ENCODE measurements at places on chromosomes 2 and 18.

DNA sequence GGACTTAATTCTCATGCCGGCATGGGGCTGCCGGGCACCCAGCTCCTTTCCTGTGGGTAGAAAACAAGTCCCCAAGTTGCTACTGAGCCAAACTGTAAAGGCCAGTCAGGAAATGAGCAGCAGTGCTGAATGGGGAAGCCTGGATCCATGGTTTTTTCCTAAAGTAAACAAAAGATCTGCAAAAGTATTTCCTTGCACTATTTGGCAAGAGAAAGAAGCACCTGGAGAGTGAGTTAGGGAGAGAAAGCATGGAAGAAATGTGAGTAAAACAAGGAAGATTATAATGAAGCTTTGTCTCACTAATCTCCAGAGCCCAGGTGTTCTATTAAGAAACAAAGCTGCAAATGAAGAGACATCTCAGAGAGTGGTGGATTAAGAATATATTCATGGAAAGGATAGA, 117.6 kb downstream of the METTL8 start:
- DNase-seq = no peak

- DNase-seq = no peak
Measured at GRCh38 chr2:158973116-158973956, 4.9 kb downstream of the TANC1 start.

DNA sequence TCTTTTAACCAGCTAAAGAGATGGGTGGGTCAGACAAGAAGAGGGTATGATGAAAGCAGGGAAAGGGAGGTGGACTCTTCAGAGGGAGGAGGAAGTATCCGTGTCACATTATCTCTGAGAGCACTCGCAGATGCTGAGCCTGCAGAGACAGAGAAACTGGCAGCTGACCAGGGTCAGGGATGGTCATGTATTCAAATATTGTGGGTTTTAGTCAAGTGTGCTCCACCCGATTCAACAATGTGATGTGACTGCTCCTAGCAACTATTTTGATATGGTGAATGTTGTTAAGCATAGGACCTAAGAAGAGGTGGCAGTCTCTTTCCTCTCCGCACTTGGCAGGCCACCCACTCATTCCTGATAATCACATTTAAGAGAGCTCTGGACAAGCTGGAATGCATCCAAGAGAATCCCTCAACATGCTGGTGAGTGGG, 1.3 kb upstream of the CLIP4 start:
- DNase-seq = no peak

DNA sequence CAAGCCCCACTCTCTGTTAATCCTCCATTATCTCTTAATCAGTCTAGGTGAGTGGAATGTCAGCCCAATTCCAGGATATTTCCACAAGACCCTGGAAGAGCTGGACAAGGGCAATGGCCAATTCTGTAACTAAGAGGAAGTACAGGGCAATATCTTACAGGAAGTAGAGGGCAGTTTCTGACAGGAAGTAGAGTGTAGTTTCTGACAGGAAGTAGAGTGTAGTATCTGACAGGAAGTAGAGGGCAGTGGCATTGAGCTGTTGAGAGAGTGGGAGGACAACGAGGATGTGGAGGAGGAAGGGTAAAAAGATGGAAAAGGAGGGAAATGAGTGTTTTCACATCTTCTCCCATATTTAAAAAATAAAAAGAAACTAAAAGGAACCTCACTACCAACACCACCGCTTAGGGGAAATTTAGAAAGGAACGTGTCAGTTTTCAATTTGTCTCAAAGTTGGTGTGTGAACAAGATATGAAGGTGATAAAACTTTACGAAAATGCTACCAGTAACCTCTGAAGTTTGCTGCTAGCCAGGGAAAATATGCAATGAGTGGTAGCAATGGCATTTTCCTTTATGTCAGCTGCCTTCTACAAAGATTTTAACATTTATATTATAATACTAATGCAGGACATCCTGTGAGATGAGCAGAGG, 430.9 kb upstream of the HNRNPA3 start:
- DNase-seq = no peak

DNA sequence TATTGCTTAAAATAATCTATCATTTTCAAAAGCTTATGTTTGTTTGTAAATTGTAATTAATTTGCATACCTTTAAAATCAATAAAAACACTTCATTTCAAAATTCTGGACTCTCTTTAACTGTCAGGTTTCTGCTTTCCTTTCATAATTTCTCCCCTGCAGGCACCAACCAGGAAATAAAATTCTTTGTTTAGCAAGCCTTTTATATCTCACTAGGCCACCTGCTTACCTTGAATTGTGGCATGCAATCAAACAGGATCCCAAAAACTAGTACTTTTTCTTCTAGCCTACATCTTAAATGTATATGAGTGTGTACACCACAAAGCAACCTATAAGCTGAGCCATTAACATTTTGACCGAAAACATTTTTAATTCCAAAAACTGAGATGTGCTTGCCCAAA, 233.1 kb downstream of the NR4A2 start:
- no peak for DNase-seq

DNA sequence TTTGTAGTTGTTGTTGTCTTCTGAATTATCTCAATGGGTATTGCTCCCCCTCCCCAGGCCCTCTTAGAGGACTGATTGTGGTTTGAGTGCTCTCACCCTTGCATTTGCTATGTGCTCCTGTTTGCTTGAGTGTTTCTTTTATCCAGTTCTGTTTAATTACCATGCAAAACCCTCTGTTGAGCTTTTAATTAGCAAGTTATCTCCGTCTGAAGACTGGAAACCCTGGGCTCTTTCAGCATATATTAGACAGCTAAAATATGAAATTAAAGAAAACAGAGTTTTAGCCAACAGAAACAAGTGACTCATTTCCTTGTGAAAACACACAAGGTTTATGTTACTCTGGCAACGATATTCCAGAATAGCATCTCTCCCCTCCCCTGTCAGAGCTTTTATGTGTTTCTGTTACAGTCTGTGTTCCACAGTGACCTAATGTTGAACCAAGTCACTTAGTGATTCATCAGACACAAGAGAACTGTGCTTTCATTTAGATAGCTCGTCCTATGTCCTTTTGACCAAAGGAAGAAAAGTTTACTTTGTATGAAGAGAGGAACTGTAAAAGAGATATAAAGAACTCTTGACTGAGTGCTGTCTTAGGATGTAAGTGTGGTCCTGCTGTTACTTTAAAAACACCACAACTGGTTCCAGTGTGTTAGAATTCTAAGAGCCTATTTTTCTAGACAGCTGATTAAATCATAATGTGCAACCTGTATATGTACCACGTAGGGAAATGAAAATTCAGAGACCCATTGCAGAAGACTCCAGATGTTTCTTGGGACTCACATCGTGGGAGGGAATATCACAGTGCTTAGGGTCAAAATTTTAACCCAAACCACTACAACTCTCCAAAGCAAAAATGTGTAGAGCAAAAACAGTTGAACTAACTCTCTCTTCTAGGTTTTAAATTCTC, 172.8 kb upstream of the RBMS1 start:
- no peak for DNase-seq

DNA sequence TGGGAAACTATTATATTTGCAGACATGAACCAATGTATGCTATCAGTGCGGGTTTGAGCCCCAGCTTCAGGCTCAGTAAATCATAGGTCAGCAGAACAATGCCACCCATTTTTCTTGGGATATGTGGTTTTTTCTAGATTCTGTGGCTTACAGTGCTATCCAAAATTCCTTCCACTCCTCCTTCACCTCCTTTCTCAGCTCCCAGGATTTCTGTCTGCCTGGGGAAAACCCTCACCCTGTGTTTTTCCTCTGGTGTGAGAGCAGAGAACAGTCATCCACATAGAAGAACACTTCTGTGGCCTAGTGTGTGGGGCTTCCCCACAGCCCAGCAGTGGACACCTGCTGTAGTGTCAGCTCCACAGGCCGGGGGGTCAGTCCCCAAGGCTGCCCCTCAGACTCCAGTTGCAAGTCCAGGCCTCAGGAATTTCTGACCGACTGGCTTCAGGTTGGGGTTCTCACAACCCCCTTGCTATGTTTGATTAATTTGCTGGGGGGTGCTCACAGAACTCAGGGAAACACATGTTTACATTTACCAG, 238.2 kb downstream of the LDLRAD4 start:
- no peak for DNase-seq

DNA sequence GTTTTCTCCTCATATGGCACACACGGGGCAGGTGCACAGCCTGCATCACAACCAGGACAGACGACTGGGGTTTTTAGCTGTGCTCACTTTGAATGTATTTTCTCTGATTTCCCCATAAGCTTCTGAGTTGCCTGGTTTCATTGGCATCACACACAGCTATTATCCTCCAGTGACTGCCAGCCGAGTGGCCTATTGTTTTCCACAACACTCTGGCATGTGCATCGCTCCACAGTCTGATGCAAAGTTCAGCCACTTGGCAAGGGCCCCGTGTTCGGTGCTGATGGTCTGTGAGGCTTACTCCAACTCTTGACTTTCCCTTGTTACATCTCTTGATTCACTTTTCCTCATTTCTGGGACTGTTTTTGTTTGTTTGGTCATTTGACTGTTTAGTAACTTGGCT, 593.1 kb downstream of the CBLN2 start:
- no peak for DNase-seq

GRCh38 chr2:161905389-161906046, 168.5 kb downstream of the DPP4 start:
- DNase-seq = peak; percentile 5

- no peak for DNase-seq
Measured at GRCh38 chr18:69469444-69469919, 68.8 kb downstream of the DOK6 start.

DNA sequence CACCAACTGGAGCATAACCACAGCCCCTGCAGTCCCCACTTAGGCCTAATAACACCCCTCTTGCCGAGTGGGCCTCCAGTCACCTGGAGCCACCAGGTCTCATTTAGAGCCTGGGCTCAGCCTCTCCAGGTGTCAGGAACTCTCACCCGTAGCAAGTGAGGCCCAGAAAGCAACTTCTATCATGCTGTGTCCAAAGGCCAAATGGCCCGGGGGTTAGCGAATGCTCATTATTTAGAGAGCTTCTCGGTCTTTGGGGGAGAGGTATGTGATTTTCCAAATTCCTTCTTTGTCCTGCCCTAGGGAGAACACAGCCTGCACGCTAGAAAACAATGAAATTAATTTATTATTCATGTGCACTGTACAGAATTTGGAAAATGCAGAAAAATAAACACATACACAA, 109.9 kb upstream of the PTPRM start:
- DNase-seq = no peak

GRCh38 chr2:86671337-86671981, 47.8 kb upstream of the RNF103 start:
- no peak for DNase-seq

- DNase-seq = peak; percentile 62
Measured at GRCh38 chr2:202750763-202751427, 116.1 kb downstream of the FAM117B start.

GRCh38 chr2:173715441-173715840, 249.7 kb downstream of the SP3 start:
- no peak for DNase-seq

GRCh38 chr2:234406085-234406484, 90.8 kb downstream of the ARL4C start:
- no peak for DNase-seq

DNA sequence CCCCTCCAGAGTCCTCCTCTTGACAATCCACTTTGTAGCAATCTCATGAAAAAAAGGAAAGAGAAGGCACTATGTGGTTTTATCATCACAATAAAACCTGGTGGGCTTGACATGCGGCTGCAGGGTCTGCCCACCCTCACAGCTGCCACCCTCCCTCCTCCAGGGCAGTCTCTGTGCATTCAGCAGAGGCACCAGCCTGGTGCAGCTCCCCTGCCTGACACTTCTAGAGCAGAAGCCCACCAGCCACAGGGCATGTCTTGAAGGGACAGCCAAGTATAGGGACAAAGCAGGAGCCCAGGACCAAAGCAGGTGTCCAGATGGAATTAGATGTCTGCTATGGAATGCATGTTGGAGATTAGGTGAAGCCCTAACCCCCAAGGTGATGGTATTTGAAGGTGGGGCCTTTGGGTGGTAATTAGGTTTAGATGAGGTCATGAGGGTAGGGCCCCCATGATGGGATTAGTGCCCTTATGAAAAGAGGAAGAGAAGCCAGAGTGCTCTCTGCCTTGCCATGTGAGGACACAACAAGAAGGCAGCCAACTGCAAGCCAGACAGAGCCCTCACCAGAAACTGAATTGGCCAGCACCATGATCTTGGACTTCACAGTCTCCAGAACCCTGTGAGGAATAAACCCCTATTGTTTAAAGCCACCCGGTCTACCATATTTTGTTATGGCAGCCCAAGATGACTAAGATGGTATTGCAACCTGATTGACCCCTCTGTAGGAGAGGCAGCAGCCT, 86.9 kb downstream of the MCFD2 start:
- no peak for DNase-seq

GRCh38 chr2:119748135-119748534, 11.6 kb upstream of the PTPN4 start:
- DNase-seq = no peak

DNA sequence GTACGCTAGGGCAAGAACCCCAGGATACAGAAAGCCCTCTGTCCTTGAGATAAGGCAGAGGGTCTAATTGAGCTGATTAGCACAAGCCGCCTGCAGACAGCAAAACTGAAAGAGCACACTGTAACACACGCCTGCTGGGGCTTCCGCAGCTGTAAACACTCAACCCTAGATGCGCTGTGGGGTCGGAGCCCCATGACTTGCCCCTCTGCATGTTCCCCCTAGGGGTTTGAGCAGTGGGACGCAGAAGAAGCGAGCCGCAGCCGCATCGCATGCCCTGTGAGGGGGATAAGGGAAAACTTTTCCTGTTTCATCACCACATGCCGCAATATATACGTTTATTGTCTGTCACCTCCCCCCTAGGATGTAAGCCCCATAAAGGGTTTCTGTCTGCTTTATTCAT, 384.6 kb downstream of the PLCL1 start:
- no peak for DNase-seq

- DNase-seq = no peak
Measured at GRCh38 chr2:127357591-127357990, 30.2 kb downstream of the MAP3K2 start.

DNA sequence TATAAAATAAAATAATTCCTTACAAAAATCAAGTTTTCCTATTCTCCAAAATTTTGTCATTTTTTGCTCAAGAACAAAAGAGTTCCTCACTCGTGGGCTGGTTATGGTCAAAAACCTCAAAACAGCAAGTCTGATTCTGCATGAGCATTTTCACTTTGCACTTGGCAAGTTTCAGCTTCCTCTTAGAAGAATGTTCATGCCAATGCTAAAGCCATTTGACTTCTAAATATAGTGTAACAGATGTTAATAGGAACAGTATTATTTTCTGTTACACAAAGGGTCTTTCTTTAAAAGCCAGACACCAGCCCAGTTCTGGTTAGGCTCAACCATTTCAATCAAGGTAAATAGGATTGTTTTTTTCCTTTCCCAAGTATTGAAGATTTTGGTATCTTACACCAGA, 261.3 kb upstream of the CCDC68 start:
- DNase-seq = no peak

- no peak for DNase-seq
Measured at GRCh38 chr18:61031626-61032025, 301.6 kb upstream of the CDH20 start.

Data from naive B cell (primary cell).